ENCODE measurements at places on chromosomes 11 and 22. TPM values are rescaled to one million over a fixed set of nuclear protein-coding genes. Genes with fewer than 3 reads are reported as not detected.

GRCh38 chr11:15327786-15328231 is 213.1 kb downstream of the INSC start:
- DNase-seq = no peak

The TMA7B gene
- total RNA-seq = not detected

DNA sequence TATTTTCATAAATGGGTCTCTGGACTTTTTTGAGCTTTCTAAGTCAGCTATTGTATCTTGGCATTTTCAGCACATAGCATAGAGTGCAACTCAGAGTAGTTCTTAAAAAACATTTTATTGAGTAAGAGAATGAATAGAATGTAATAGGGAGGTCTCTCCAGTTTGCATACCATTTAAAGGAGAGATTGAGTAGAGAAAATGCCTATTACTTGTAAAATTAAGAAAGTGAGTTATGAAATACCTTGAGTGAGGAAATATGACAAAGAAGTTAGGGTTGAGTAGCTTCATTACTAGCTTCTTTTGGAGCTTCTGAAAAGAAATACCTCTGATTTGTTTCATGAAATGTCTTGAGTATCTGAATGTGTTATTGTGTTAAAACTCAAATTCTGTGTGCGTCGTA is 140.0 kb downstream of the AASDHPPT start:
- DNase-seq = no peak

DNA sequence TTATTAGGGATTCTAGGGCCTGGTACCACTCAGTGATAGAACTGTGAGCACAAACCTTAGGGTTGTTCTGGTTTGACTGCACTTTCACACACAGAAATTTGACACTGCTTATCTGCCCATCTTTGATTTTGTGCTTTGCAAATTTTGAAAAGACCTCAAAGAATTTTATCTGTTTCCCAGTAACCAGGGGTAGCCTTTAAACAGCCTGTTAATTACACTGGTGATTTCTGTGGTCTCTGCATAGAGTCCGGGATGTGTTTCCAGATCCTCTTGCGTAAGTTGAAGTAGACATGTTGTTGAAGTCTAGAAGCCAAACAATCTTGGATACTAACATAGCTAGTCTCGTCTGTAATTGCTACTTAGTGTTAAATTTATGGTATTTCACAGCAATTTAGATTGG is 75.3 kb downstream of the C22orf31 start:
- no peak for DNase-seq

The PDGFD gene
- total RNA-seq = 53.1 TPM

DNA sequence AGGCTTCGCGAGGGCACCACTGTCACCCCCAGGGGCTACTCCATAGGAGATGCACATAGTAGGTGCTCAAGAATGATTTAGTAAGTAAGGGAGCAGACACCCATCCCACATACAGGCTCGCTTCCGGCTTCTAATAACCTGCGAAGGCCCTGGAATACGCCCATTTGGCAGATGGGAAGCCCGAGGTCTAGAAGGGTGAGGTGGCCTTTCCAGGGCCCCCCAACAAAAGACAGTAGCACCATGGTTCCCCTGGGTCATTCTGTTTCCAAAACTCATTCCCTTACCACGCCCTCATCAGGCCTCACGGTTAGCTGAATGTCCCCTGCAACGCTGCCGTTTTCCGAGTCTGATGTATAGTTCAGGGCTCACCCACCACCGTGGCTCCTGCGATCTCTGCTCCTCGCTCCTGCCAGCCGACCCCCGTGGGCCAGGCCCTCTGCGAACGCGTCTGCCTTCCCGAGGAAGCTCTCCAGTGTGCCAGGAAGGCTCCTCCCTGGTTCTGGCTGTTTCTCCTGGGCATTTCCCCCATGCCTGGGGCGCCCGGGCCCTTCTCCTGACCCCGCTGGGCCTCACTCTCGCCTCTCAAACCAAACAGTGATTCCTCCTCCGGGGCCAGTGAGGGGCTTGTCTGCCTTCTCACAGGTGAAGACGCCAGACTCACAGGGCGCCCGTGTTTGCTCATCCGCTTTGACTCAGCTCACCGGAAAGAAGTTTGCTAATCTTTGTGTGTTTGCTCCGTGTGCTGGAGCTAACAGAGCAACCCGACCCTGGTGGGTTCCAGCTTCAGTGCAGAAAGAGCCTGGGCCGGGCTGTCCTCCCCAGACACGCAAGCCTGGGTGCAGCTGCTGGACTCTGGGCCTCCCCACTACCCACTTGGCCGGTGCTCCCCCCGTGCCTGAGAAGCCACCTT is 86.6 kb downstream of the RTL6 start:
- DNase-seq = peak; percentile 33

The IL10RA gene
- 13.3 TPM for total RNA-seq

The ANO5 gene
- total RNA-seq = 3.3 TPM

GRCh38 chr11:34583818-34584217 is 37.1 kb upstream of the EHF start:
- no peak for DNase-seq

The SMIM38 gene
- total RNA-seq = 1.6 TPM

- no peak for DNase-seq
Observed at GRCh38 chr22:39430576-39431150, 26.1 kb upstream of the MGAT3 start.

DNA sequence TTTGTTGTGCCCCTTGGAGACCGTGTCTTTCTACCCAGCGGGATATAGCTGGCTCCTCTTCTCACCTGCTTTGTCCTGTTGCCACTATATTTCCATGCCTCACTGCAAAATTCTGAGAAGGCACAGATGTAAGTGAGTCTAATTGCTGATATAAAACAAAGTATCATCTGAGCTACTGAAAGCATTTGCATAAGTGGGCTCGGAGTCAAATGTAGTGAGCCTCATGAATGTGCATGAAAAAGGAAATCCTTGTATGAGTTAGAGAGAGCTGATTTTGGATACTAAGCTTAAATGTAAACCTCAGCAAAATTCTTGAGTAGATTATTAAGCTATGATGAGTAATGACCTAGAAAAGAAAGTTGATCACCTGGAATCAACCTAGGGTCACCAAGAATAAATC is 13.9 kb downstream of the OVCH2 start:
- no peak for DNase-seq

- DNase-seq = no peak
Observed at GRCh38 chr22:17109113-17109865, 11.9 kb downstream of the TMEM121B start.

- DNase-seq = no peak
Observed at GRCh38 chr11:110182886-110183285, 89.7 kb downstream of the ZC3H12C start.

- no peak for DNase-seq
Observed at GRCh38 chr11:127607487-127608085, 607.0 kb upstream of the KIRREL3 start.

- no peak for DNase-seq
Observed at GRCh38 chr11:47399860-47400767, 8.3 kb upstream of the SLC39A13 start.

The VPREB1 gene
- total RNA-seq = not detected

DNA sequence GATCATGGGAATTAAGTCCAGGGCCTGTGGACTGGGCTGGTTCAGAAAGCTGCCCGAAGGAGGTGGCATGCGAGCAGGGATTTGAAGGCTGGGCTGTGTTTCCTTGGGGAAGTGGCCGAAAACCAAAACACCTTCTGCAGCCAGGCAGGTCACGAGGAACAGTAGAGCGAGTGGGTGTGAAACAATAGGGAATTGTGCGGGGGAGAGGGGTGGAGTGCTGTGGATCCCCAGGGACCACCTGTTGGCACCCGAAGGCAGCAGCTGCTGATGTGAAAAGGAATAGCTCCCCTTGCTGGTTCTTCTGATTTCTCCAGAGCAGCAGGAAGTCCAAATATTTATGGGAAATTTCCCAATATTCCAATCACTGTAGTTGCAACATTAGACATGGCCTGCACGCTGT is 24.6 kb downstream of the TP53I11 start:
- no peak for DNase-seq

GRCh38 chr22:19110064-19110458 is 12.2 kb downstream of the DGCR2 start:
- no peak for DNase-seq

GRCh38 chr11:35723913-35724312 is 61.3 kb downstream of the TRIM44 start:
- no peak for DNase-seq

- DNase-seq = no peak
Observed at GRCh38 chr11:36540998-36541397, 26.8 kb upstream of the RAG1 start.

The SCGB1D2 gene
- 476 TPM for total RNA-seq

DNA sequence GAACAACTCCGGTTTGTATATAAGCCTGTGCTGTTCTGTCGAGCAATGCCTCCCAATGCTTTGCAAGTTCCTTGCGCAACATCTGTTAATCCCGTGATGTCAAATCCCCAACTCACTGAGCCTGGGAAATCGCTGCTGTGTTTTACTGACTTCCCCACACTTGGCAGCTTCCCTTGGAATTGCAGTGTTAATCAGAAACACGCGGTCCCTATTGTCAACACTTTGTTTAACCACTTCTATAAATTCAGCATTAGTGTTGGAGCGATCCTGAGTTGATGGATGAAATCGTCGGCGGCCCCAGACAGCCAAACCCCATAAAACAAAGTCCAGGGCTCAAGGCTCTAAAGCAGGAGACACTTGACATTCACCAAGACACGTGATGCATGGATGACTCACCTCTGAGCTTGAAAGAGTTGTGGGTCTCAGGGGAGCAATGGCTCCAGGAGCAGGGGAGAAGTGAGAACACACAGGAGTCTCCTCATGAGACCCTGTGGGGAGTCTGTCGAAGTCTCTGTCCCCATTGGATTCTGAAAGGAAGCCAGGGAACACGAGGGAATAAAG is 555.3 kb downstream of the MIAT start:
- peak; percentile 55 for DNase-seq

- DNase-seq = no peak
Observed at GRCh38 chr11:19374151-19374569, 133.4 kb upstream of the E2F8 start.

DNA sequence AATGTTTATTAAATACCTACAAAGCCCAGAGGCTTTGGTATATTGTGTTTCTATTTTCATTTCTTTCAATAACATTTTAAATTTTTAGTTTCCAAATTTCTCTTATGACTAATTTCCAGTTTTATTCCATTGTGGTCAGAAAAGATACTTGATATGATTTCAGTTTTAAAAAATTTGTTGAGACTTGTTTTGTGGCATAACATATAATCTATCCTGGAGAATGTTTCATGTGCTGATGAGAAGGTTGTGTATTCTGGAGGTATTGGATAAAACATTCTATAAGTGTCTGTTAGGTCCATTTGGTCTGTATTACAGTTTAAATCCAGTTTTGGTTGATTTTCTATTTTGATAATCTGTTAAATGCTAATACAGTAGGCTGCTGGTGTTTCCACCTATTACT is 9.8 kb upstream of the RAG1 start:
- no peak for DNase-seq
